ENCODE measurements at places on chromosomes 6 and 20.
A peak's percentile ranks its signal among the peaks of the same experiment; 100 is the strongest.

- DNase-seq = no peak
Measured at GRCh38 chr6:11386323-11386722, 151.2 kb upstream of the TMEM170B start.

DNA sequence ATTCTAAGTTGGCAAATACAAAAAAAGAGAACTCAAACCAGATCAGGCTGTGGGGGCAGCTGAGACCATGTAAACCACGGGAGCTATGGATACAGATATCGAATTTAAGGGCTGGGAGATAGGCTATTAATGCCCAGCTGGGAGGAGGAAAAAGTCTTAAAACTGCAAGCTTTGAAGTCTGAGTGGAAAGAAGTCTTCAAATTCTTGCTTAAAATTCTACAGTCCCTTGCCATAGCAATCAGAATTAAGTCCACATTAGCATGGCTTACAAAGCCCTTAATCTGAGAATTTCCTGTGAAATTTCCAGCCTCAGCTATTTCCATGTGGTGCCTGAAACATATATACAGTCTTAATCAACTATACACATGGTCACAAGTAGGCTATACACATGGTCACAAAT, 465.0 kb upstream of the HSF2 start:
- DNase-seq = no peak

DNA sequence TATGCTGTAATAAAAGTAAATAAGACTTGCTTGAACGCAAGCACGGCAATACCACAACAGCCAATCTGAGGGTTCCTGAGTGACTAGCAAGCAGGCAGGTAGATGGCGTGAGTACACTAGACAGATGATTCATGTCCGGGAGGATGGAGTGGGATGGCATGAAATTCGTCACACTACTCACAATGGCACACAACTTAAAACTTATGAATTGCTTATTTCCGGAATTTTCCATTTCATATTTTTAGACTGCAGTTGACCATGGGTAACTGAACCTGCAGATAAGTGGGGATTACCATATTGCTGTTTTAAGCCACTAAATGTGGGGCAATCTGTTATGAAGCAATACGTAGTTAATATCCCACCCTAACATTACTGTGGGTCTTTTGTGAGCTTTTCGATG, 93.6 kb upstream of the NFATC2 start:
- no peak for DNase-seq

DNA sequence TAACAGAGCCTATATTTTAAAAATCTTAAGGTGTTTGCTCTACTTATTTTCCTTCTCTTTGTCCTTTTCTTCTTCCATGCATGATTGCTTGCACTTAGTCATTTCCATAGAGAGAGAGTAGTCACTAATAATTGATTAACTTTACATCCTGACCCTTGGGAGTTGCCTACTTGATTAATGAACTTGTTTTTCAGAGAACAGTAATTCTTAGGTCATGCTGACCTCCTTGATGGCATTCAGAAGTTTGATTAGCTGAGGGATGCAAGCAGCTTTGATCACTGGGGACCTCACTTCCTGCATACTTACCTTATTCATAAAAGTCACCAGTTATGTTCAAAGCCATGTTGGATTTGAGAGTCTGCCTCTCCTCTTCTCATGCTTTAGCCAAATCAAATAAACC, 715.6 kb upstream of the ID4 start:
- no peak for DNase-seq

DNA sequence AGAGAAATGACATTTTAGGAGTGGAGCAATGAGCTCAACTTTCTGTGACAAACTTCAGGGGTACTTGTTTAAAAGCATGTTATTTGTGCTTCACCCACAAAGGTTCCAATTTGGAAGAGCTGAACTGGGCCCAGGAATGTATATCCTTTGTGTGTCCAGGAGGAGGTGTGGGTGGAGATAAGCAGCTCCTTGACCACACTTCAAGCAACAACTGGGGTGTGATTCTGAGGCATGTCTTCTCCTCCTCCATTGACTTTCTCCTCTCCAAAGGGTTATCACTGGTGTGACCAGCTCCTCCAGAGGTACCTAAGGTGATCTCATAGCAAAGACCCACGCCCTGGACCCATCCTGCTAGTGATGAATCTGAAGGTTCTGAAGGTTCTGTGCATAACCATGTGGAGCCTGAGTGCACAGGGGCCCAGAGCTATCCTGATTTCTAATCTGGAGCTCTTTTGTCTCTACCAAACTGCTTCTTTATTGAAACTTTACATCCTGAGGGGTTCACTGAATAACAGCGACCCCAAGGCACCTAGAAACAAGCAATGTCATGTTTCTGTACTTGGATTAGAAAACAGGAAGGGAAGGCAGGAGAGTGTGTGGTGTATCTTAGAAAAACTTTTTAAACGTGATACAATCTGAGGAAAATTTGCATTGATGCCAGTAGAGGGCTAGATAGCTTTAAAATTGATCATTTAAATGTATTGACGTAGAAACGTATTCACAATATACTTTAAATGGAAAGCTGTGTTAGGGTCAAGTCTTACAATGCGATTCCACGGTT, 60.9 kb upstream of the CD93 start:
- no peak for DNase-seq

GRCh38 chr6:22325481-22325880, 28.6 kb upstream of the PRL start:
- DNase-seq = no peak

- DNase-seq = no peak
Measured at GRCh38 chr20:46477640-46478039, 35.7 kb downstream of the ZNF334 start.

GRCh38 chr20:49964964-49965780, 17.6 kb upstream of the SNAI1 start:
- peak; percentile 29 for DNase-seq

DNA sequence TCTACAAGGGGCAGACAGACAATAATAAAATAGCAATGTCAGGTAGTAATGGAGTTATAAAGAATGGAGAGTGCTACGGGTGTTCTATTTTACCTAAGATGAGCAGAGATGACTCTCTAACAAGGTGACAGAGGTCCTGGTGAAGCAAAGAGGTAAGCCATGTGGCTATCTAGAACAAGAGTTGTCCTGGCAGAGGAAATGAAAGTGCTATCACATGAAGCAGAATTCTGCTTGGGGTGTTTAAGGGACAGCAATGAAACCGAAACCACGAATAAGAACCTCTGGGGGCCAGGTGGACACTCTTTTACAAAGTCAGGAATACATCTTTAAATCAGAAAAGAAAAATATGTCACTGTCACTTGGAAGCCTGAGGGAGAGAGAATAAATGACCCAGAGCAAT, 37.9 kb upstream of the IRAK1BP1 start:
- no peak for DNase-seq

DNA sequence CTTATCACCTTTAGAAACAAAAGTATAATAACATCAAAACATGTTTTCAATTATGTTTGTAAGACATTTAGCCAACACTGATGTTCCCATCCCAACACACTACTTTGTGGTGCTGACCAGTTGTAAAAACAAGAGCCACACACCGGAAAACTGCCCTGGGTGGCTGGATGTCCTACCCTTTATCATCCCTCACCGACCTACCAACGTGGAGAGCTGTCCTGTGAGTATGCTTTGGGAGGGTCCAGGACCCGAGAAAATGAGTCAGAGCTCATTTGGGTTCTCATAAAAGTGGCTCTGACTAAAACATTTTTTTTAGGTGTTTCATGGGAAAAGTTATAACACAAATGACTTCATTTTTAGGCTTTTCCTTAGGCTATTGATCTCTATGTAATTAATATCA, 29.3 kb upstream of the CTAGE9 start:
- no peak for DNase-seq

GRCh38 chr20:3283222-3283820, 44.3 kb upstream of the SLC4A11 start:
- no peak for DNase-seq

GRCh38 chr6:142332393-142333098, 30.7 kb downstream of the ADGRG6 start:
- DNase-seq = no peak

DNA sequence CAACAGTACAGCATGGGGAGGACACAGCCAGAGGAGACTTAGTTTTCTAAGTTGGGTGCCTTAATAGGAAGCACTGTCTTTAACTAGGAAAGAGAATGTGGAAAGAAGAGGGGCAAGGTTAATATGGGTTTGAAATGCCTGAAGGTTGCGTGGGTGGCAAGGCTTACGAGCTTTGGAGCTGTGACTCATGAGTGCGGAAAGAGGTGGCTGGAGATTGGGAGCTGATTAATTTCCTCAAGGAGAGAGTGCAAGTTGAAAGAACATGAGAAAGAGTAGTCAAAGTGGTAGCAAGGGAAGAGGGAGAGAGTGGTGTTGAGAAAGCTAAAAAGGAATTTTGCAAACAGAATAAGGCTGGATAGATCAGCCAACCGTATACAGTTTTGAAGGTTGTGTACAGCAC, 315.1 kb upstream of the PRND start:
- DNase-seq = no peak

DNA sequence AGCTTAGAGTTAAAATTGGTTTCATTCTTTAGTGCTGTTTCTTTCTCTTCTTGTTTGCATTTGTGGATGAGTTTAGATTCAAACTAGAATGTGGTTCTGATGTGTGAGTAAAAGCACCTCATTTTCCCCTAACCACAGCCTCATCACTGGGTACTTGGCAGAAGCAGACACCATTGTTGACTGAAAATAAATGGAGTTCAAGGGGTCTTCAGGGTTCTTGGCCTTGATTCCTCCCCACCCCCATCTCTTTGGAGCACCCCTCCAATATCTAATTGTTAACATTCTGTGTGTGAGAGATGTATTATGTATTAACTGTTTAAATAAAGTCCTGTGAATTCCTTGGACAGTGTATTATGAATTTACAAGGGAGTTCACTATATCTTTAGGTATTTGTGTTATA, 59.6 kb downstream of the JARID2 start:
- DNase-seq = no peak

DNA sequence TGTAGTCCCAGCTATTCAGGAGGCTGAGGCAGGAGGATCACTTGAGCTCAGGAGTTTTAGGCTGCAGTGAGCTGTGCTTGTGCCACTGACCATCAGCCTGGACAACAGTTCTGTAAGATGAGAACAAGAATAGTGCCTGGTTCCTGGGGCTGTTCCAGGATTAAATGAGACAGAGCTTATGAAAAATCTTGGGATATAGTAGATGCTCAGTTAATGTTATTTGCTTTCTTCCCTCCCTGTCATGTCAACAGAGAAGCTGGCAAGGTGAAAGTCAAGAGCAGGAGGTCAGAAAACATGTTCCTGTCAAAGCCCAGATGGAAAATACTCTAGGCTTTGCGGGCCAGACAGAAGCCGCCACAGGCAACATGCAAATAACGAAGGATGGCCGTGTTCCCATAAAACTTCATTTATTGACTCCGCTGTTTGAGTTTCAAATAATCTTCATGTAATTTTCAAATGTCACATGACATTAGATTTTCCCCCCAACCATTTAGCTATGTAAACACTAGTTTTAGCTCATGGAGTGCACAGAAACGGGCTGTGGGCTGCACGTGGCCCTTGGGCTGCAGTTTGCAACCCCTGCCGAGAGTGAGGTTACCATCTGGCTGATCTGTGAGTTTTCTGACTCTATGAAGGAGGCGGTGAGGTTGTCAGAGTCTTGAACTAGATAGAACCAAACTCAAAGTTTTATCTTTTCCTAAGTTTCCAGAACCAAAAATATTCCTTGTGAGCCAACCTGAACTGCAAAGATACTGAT, 63.4 kb upstream of the PMEPA1 start:
- DNase-seq = no peak

DNA sequence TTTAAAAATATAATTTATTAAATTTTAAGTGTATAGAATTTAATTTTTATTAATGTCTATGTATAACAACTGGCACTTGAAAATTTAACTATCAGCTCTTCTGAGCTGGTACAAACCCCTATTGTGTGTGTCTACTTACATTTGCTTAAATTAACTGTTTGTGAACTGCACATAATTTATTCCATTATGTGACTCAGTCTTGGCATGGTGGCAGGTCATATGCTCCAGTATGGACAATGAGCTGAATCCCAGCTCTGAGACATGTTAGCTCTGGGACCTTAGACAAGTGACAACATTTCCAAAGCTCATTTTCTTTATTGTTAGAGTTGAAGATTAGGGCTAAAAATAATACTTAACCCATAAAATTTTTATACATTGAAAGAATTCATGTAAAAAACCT, 526.1 kb upstream of the MARCKS start:
- DNase-seq = no peak

GRCh38 chr6:2859185-2859700, 17.6 kb upstream of the SERPINB1 start:
- DNase-seq = no peak

DNA sequence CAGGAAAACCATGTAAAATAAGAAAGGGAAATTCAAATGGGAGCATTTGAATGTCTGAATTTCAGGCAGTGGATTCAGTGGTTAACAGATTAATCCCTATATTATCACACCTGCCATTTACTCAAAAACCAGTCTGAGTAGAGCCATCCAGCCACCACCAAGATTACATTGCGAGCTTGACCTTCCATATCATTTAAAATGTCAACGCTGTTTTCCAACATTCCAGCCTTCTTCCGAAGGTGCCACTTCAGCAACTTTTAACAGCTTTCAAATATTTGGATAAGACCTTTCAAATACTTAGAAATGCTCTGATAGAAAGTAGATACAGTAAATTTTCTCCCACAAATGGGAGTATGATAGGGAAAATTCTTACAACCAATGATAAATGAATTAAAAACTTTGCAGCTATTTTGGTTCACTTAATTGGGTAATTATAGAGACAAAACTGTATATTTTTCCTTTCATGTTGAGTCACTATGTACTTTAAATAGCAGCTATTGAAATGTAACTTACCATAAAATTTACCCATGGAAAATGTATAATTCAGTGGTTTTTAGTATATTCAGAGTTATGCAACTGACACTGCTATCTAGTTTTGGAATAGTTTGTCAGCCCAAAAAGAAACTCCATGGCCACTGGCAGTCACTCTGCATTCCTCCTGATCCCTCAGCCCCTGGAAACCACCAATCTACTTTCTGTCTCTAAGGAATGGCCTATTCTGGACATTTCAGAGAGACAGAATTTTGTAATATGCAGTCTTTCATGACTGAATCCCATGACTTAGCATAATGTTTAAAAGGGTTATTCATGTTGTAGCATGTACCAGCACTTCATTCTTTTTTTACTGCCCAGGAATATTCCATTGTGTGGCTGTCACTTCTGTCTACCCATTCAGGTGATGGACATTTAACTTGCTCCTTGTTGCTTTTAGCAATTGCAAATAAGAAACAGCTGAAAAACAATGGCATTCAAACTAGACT, 21.5 kb downstream of the EZR start:
- DNase-seq = no peak

DNA sequence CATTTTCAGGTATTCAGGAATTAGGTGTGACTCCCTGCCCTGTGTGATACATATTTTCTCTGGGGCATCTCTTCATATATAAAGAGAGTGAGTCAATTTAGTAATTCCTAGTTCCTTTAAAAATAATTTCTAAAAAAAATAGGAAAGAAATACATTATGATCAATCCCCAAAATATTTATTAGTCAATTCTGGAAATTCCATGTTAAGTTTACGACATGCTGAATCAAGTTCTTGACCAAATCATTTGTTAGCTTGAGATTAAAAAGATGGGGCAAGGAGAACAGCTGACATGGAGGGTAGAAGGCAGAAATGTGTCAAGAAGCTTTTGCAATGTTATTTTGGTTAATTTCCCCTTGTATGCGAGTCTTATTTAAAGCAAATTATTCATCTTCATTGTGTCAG, 22.7 kb upstream of the PRDM1 start:
- DNase-seq = no peak

GRCh38 chr6:105029581-105029980, 72.7 kb downstream of the LIN28B start:
- no peak for DNase-seq

All from NCI-H226 (cell line).